Fibroblast of skin of right biceps (primary cell): ENCODE measurements at places on chromosomes 6 and 20.

GRCh38 chr6:141134723-141135122 is 998.0 kb upstream of the GJE1 start:
- DNase-seq = peak; percentile 16

GRCh38 chr6:41171908-41172307 is 9.0 kb upstream of the TREM2 start:
- DNase-seq = no peak

DNA sequence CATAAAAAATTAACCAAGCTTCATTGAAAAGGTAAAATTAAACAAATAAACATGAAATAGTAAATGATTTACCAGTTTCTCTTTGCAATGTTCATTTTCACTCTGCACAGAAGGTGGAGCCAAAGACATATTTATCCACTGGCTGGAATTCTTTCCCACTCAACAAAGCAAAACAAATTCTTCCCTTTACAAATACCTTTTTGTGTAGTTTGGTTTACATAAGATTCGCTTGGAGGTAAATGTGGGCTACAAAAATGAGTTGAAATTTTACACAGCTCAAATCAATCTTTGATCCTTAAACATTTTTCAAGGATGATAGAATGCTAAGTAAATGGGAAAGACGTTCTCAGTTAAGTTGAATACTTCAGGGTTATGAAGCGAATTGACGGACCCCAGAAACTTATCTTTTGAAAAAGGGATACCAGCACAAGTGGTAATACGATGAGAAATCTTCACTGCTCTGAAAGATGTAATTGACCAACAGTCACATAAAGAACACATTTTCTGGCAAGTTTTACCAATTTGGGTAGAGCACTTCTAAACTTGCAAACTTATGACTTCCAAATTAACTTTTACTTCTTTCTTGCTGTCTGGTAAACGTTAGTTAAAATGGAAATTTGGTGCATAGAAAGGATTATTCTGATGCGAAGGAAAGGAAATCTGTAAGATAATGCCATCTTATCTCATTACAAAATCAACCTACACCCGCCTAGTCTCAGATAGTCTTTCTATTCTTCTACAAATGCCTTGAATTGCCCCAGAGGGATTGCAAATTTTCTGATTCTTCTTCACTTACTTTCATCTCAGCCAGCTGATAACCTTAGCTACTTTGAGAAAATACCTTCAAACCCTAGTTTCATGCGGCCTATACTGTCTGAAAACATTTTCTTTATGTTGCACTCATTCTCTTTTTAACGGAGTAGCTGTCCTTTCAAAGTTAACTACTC is 4.7 kb upstream of the GJA1 start:
- peak; percentile 48 for DNase-seq

DNA sequence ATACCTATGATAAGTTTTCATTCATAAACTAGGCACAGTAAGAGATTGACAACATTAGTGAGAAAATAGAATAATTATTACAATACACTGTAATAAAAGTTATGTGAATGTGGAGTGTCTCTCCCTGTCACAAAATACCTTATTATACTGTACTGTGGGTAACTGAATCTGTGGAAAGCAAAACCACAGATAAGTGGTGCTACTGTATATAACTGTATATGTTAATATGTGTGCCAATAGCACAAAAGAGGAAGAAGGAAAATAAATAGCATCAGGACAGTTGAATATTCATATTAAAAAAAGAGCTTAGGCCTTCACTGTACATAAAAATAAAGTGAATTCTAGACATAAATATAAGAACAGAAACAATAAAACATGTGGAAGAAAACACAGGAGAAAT is 243.5 kb downstream of the CDKAL1 start:
- no peak for DNase-seq

- no peak for DNase-seq
Observed at GRCh38 chr6:151143806-151144205, 96.0 kb upstream of the AKAP12 start.

DNA sequence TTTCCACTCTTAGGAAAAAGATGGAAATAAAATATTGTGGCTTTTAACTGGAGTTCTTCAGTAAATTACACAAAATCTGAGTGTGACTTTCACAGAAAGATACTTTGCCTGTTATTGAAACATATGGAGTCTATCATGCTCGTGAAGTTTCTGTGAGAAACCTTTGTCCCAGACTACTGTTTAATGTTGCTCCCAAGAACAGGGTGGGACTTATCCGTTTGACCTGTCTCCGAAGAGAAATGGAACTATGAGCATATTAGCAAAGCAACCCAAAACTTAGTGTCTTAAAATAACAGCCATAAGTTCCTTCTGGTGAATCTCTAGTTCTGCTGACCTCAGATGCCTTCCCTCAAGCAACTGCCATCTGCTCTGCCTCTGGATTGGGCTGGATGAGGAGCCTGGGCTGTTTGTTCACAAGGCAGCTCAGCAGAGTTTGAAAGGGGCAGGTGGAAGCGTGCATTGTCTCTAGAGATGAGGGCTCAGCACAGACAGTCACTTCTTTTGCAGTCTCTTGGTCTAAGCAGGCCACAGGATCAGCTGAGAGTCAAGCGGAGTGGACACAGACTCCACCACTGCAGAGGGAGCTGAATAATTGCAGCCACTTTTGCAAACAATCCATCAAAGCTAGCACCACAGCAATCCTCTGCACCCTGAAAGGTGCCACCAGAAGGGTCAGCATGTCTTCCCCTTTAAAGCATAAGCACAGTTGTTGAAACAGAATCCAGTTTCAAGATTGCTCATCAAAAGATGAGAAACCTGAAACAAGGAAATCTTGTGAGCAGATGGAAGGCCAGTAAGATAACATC is 52.8 kb downstream of the MYB start:
- DNase-seq = no peak

DNA sequence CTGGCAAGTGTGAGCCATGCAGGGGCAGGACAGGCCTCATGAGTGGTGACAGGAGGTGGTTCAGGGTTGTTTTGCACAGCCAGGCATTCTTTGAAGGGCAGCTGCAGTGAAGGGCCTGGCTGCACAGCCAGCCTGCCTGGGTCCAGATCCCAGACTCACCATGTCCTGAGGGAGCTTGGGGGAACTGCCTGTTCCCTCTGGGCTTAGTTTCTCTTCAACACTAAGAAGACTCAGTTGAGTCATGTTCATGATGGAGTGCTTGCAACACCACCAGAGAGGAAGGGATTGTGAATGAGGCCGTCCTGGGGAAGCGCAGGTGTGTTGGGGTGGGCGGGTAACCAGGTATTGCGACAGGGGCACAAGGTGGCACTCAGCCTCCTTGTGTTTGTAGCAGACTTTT is 102.4 kb downstream of the CDH26 start:
- DNase-seq = no peak

GRCh38 chr6:135114355-135115145 is 59.9 kb upstream of the HBS1L start:
- DNase-seq = no peak

GRCh38 chr6:51768087-51768486 is 319.3 kb downstream of the PKHD1 start:
- DNase-seq = no peak

GRCh38 chr20:50146732-50147662 is 6.5 kb downstream of the PEDS1 start:
- peak; percentile 31 for DNase-seq

GRCh38 chr20:48380661-48381060 is 447.1 kb downstream of the PREX1 start:
- DNase-seq = no peak

DNA sequence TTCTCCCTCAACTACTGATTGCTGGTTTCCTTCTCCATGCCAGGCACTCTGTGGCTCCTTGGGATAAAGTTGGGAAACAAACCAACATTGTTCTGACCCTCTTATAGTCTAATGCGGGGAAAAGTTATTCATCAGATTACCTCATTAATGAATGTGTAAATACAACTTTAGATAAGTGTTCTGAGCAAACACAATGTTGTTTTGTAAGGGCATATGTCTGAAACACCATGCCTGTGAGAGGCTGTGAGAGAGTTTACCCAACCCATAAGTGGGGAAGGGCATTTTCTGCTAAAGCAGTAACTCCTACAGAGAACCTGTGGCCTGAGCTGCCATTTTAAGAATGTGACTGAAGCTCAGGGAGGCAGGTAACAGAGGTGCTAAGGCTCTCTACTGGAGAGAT is 283.5 kb downstream of the KHDC1L start:
- no peak for DNase-seq

DNA sequence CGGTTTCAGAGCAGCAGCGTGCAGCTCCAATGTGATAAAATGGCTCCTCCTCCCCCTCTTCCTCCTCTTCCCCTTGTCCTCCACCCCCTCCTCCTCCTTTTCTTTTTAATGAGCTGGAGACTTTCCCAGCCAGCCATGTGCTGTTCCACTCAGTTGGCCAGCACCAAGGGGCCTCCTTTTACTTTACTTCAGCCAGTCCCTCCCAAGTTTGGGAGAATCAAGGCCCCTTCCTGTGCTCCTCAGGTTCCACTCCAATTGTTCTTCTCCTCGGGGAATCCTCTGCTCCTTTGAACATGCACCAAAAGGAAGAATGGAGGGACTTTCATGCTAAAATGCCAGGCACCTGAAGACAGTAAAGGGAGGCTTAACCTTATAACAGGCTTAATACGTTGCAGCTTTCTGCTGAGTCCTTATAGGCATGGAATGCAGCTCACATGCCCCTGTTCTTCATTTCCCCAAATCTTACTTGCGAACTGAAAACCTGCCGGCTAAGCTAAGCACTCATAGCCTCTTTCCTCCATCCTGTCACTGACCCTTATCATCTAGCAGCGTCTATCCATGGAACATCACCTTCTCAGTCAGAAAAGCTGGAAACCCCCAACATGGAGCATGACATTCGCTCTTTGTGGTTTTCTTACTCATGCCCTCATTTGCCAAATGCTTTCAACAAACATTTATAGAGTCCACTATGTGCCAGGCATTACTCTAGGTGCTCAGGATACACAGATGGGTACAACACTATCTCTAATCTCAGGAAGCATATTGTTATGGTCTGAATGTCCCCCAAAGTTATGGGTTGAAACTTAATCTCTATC is 170.6 kb downstream of the PHACTR1 start:
- peak; percentile 27 for DNase-seq

DNA sequence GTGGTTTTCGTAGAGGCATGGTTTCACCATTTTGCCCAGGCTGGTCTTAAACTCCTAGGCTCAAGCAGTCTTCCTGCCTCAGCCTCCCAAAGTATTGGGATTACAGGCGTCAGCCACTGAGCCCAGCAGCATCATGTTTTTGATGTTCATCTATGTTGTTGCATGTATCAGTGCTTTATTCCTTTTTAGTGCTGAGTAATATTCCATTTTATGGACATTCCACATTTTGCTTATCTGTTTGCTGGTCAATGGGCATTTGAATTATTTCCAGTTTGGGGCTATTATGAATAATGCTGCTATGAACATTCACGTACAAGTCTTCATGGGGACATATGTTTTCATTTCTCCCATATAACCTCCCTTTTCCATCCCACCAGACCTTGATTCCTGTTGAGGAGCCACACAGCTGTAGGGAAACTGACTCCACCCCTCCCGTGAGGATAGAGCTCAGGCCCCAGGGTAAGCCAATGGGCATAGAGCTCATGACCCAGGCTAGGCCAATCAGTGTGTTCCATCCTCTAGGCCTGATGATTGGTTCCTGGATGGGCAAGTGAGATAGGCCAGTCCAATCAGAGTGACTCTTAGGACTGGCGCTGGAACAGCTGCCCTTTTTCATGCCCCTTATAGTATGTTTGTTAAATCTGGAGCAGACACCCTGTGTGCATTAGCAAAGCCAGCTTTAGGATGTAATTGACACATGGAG is 49.5 kb downstream of the DLGAP4 start:
- DNase-seq = no peak

- DNase-seq = no peak
Observed at GRCh38 chr20:57170343-57170742, 96.1 kb downstream of the BMP7 start.

- DNase-seq = no peak
Observed at GRCh38 chr6:4666886-4667513, 109.2 kb upstream of the CDYL start.

DNA sequence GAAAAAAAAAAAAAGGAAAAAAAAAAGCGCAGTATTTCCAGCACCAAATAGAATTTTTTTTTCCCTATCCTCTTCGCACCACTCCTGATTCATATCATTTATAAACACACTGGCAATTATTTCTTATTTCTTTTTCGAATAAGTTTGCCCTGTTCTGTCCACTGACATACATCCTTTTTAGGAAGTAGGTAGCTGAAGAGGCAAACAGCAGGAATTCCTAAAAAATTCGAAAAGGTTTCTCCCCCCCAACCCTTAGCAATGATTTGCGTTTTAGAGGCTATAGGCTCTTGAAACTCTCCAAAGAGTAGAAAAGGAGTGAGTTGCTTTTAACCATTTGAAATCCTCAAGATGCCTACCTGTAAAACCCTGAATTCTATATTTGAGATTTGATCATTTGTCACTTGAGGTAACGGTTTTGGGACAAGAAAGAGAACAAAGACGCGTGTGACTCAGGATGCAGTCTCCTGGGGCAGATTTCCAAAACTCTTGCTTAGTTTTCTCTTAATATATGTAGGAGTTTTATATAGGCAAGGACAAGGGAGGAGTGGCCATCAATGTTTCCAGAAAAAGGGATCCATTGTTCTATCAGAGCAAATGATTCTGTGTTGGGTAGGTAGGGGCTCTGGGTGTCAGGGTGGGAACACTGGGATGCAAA is 531 bp upstream of the CCN2 start:
- DNase-seq = peak; percentile 47

- no peak for DNase-seq
Observed at GRCh38 chr20:13401596-13401995, 180.5 kb downstream of the ISM1 start.

DNA sequence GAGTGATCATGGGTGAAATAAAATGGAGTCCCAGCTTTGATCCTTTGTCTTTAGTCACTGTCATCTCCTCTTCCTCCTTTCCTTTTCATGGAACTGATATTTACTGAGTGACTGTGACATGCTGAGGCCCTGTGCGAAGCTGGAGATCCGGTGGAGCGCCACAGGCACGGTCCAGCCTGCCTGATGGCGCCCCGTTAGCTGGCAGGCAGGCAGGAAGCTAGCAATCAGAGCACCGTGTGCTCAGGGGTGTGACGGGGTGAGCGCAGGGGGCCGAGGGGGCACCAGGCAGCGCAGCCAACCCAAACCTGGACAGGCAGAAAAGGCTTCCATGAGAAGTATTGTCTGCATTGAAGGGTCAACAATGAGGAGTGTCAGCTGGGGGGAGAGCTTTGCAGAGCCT is 100.2 kb upstream of the AKAP12 start:
- DNase-seq = no peak

DNA sequence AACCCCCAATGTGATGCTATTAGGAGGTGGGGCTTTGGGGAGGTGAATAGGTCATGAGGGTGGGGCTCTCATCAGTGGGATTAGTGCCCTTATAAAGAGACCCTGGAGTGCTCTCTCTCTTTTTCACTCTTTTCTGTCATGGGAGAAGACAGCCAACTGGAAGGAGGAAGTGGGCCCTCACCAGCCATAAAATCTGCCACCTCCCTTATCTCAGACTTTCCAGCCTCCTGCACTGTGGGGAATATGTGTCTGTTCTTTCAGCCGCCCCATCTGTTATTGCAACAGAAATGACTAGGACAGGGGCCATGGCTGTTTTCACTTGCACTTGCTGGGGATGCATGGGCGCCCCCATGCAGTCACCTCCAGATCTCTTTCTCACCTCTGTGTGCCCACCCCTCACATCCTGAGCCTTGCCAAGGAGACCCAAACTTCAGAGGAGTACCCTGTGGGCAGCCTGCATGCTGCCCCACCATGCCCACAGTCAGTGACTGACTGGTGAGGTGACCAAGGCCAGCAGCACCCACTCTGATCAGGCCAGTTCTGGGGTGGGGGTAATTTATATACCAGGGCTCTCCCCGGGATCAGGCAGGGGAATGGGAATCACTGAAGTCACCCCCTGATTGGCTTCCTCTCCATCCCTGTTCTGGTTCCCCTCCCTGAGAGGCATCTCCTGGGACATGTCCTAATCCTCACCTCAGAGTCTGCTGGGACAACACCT is 118.4 kb downstream of the ANKRD60 start:
- no peak for DNase-seq

- no peak for DNase-seq
Observed at GRCh38 chr6:46794068-46794467, 879 bp downstream of the MEP1A start.
